CD8-positive, alpha-beta memory T cell (primary cell): ENCODE measurements at places on chromosomes 2 and 18. TPM values are rescaled to one million over a fixed set of nuclear protein-coding genes. Genes with fewer than 3 reads are reported as not detected.

Gene UGT1A1
- not detected for total RNA-seq

Gene PAPOLG
- total RNA-seq: 18.9 TPM

Gene LIMS3
- total RNA-seq: 0.91 TPM

Gene CFLAR
- total RNA-seq: 303 TPM

Gene CNDP1
- not detected for total RNA-seq

Gene NT5DC4
- total RNA-seq: not detected

DNA sequence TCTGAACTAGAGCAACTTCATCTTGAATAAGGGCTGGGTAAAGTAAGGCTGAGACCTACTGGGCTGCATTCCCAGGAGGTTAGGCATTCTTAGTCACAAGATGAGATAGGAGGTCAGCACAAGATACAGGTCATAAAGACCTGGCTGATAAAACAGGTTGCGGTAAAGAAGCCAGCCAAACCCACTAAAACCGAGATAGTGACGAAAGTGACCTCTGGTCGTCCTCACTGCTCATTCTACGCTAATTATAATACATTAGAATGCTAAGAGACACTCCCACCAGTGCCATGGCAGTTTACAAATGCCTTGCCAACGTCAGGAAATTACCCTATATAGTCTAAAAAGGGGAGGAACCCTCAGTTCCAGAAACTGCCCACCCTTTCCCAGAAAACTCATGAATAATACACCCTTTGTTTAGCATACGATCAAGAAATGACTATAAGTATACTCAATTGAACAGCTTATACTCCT lies 109.1 kb downstream of the FIGN start:
- no peak overlapping the region for H3K4me3 ChIP-seq
- no peak overlapping the region for H3K27ac ChIP-seq
- H3K36me3 ChIP-seq: no peaks in the 10 kb centered on the region
- no peaks in the 10 kb centered on the region for H3K4me1 ChIP-seq
- H3K27me3 ChIP-seq: no peaks in the 10 kb centered on the region
- no peak for DNase-seq

DNA sequence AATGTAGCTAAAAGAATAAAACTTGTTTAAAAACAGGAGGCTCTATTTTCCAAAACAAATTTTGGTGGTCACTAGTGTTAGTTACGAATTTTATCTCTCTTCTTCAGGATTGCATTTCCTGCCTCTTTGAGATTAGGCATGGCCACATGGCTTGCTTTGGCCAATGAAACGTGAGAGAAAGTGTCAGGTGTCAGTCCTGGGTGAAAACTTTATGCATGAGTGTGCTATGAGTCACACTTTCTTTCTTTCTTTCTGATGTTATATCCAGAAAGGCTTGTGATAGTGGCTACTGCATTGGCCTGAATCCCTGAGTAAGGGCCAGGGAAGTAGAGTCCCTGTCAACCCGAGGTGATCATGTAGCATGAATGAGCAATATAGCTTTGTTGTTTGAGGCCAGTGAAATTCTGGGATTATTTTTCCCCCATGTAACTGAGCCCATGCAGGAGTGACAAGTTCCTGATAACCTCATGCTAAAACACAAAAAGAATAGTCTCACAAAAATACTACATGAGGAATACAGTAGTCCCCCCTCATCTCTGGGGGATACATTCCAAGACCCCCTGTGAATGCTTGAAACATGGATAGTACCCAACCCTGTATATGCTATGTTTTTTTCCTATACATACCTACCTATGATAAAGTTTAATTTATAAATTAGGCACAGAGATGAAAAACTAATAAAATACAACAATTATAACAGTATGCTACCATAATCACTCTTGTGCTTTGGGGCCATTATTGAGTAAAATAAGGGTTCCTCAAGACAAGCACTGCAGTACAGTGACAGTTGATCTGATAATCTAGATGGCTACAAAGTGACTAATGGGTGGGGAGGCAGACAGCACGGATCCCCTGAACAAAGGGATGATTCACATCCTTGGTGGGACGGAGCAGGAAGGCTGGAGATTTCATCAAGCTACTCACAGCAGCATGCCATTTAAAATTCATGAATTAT lies 109.5 kb downstream of the CDC42EP3 start:
- peaks cover 4% of the 10 kb centered on the region for H3K4me1 ChIP-seq
- no peak overlapping the region for H3K4me3 ChIP-seq
- H3K27ac ChIP-seq: peak overlapping the region; percentile 25

- H3K36me3 ChIP-seq: no peaks in the 10 kb centered on the region
- H3K4me1 ChIP-seq: no peaks in the 10 kb centered on the region
- no peaks in the 10 kb centered on the region for H3K27me3 ChIP-seq
- no peak for DNase-seq
- no peak overlapping the region for H3K27ac ChIP-seq
Observed at GRCh38 chr2:20693317-20693716, 26.4 kb downstream of the GDF7 start.

- H3K27ac ChIP-seq: no peak overlapping the region
- H3K4me1 ChIP-seq: no peaks in the 10 kb centered on the region
- no peak overlapping the region for H3K4me3 ChIP-seq
- no peaks in the 10 kb centered on the region for H3K36me3 ChIP-seq
- no peak for DNase-seq
Observed at GRCh38 chr2:231241755-231242507, 43.5 kb downstream of the ARMC9 start.

DNA sequence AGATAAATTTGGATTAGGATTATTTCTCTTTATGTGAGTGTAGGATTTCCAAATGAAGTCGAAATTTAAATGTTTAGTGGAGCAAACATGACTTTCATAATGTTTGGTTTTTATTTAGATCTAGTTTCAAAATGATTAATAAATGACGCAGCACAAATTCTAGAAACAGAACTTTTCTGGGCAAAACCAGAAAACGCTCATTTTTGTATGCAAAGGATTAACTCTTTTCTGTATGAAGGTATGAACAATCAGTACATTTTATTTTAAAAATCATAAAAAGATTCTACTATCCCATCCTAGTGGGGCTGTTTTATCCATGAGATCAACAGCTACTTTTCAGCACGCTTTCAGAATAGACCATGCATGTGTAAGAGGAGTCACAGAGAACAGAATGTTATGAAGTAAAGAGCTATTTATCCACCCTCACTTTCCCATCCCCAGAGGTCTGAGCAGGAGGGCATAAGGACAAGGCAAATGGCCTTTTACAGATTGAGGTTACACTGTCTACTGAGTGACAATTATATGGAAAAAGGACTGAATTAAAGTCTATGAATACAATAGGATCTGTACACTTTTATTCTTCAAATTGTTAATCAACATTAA lies 270.8 kb downstream of the ZEB2 start:
- no peaks in the 10 kb centered on the region for H3K4me1 ChIP-seq
- no peaks in the 10 kb centered on the region for H3K36me3 ChIP-seq
- H3K27ac ChIP-seq: no peak overlapping the region
- no peak overlapping the region for H3K4me3 ChIP-seq

DNA sequence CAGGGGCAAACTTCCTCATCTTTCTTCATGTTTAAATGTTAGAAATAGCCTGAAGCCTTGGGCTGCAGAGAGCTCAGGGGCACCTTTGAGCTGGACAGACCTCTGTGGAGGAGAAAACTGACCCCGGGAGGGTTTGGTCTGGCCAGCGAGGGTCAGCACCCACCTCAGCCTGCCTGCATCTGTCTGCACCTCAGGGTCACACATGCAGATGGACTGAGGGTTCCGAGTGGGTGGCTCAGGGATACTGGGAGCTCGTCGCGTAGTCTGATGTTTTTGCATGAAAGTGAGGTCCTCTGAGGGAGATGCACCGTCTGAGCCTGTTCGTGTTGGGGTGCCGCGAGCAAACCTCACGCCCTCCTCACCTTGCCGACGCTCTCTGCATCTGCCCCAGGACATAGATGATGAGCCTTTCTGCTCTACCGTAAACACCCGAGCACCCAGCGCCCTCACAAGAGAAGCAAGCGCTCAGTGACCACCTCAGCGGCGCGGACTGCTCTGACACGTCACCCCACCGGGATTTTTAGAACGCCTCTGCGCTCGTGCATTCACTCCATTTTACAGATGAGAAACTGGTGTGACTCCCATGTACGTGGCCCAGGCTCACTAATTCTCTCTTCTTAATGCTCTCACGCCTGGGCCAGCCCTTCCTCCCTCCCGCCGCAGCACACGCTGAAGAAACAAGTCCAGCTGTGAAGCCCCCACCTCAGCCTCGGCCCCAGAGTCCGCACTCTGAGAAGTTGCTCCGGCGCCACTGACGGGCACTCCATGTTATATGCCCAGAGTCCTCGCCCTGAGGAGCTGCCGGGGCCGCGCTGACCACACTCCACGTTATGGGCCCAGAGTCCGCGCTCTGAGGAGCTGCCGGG lies 9.5 kb downstream of the KCNG2 start:
- no peaks in the 10 kb centered on the region for H3K27me3 ChIP-seq
- DNase-seq: no peak
- H3K36me3 ChIP-seq: no peaks in the 10 kb centered on the region
- H3K4me1 ChIP-seq: no peaks in the 10 kb centered on the region

GRCh38 chr2:33459745-33460144 lies 16.7 kb upstream of the RASGRP3 start:
- no peaks in the 10 kb centered on the region for H3K4me1 ChIP-seq
- no peak overlapping the region for H3K27ac ChIP-seq
- H3K27me3 ChIP-seq: no peaks in the 10 kb centered on the region
- H3K36me3 ChIP-seq: no peaks in the 10 kb centered on the region

- DNase-seq: no peak
- no peak overlapping the region for H3K4me3 ChIP-seq
- H3K4me1 ChIP-seq: no peaks in the 10 kb centered on the region
- no peaks in the 10 kb centered on the region for H3K36me3 ChIP-seq
- no peak overlapping the region for H3K27ac ChIP-seq
- no peaks in the 10 kb centered on the region for H3K27me3 ChIP-seq
Observed at GRCh38 chr2:60068755-60069154, 484.7 kb downstream of the BCL11A start.

DNA sequence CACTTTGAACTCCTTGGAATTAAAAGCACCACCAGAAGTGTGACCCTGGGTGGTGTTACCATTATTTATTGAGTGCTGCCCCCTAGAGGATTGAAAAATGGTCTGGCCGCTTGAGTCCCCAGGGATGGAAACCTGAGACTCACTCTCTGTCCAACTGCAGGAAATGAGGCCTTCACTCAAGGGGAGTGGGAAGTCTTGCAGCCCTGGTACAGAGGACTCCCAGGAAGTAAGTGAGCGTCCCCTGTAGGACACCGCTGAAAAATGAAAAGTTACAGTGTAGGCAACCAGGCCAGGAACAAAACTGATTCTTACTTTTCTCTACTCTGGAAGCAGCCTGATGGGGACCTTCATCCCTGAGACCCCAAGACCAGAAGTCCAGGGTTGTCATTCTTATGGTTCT lies 2.2 kb upstream of the NRP2 start:
- no peaks in the 10 kb centered on the region for H3K4me1 ChIP-seq
- H3K4me3 ChIP-seq: no peak overlapping the region
- peaks cover 28% of the 10 kb centered on the region for H3K27me3 ChIP-seq
- no peak overlapping the region for H3K27ac ChIP-seq
- H3K36me3 ChIP-seq: no peaks in the 10 kb centered on the region

GRCh38 chr18:12044591-12044990 lies 49.1 kb upstream of the ANKRD62 start:
- no peak overlapping the region for H3K4me3 ChIP-seq
- H3K4me1 ChIP-seq: no peaks in the 10 kb centered on the region

DNA sequence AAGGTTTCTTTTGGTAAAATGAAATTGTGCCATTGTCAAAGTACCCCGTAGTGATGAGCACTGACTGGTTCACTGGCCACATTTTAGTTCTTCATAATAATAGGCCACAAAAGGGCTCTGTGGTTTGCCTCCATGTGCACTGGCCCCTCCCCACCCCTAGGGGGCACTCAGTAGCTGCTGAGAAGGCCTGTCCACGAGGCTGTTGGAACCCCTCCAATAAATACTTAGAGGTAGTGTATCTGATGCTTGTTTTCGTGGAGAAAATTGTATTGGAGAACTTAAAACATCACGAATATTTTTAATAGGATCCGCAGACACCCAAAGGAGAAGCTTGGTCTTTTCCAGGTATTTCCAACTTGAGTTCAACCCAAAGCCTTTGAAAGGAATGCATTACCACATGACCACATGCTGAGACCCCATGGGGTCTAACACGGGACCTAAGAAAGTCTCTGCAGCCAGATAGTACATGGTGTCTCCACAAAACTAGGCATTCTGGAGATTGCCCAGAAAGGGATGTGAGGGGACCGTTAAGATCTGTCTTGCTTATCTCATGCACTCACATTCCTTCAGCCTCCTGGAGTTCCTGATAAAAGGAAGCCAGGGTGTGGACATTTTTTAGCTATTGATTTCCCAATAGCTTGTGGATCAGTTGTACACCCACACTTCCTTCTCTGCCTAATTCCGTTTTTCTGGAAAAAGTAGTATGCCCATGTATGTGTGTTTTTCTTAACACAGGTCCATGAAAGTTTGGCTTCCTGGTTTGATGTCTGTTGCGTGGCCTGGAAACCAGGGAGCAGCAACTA lies 28.5 kb upstream of the NOSTRIN start:
- no peaks in the 10 kb centered on the region for H3K27me3 ChIP-seq
- H3K27ac ChIP-seq: peak overlapping the region; percentile 40
- no peaks in the 10 kb centered on the region for H3K4me1 ChIP-seq
- H3K36me3 ChIP-seq: no peaks in the 10 kb centered on the region
- H3K4me3 ChIP-seq: no peak overlapping the region
- no peak for DNase-seq

DNA sequence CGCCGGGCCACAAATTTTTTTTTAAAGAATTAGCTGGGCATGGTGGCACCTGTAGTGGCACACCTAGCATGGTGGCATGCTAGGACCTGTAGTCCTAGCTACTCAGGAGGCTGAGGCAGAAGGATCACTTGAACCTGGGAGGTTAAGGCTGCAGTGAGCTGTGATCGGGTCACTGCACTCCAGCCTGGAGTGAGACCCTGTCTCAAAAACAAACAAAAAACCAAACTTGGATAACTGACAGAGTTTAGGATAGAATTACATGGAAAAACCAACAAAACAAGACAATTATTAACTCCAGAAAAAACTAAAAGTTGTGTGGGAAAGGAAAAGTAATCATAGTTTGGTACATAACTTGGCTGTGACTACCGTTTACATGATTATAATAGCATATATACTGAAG lies 1.6 kb upstream of the CFLAR start:
- no peak overlapping the region for H3K27ac ChIP-seq
- no peaks in the 10 kb centered on the region for H3K36me3 ChIP-seq
- no peak for DNase-seq
- no peak overlapping the region for H3K4me3 ChIP-seq
- peaks cover 15% of the 10 kb centered on the region for H3K4me1 ChIP-seq
- no peaks in the 10 kb centered on the region for H3K27me3 ChIP-seq

DNA sequence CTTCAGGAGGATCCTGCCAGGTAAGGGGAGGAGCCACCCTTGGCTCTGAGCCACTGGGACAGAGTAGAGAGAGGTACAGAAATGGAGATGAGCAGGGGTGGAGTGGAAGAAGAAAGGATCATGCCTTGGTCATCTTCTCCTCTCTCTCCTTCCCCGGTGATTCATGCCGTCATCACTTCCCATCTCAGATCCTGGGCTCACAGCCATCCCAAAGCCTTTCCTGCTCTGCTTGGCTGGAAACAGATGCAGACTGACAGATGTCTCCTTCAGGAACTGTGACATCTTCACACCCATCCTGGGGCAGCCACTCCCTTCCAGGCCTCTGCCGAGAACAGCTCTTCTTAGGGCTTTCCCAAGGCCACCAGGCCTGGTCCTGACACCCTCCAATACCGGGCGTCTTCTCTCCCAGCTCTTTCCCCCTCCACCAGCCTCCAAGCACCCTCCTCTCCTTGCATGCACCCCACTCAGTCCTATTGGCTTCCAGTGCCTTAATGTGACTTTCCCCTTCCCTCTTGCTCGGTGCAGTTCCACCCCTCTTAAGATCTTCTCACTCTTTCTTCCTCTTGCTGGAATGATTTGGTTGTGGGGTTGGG lies 58.3 kb upstream of the TNP1 start:
- DNase-seq: no peak
- H3K27me3 ChIP-seq: no peaks in the 10 kb centered on the region
- no peak overlapping the region for H3K27ac ChIP-seq

GRCh38 chr2:142220901-142221300 lies 90.1 kb upstream of the LRP1B start:
- no peaks in the 10 kb centered on the region for H3K27me3 ChIP-seq
- no peaks in the 10 kb centered on the region for H3K36me3 ChIP-seq
- H3K4me1 ChIP-seq: no peaks in the 10 kb centered on the region
